Stimulated activated CD4-positive, alpha-beta T cell treated with anti-CD3 and anti-CD28 coated beads, TNF-alpha, amount 100 ng/mL, for 24 hours (primary cell): ENCODE measurements at places on chromosomes 7 and 10.

GRCh38 chr10:7383442-7383841 is 27.4 kb downstream of the SFMBT2 start:
- DNase-seq: no peak

GRCh38 chr7:67346126-67346525 is 349.5 kb downstream of the TYW1 start:
- no peak for DNase-seq

- DNase-seq: peak; percentile 37
Measured at GRCh38 chr7:35253710-35254495, at the start of gene TBX20. Gene TBX20, minus strand, starts transcription at chr7:35254100. Its CDS starts 480 bp downstream, at chr7:35253620.

- DNase-seq: no peak
Measured at GRCh38 chr7:99109108-99110051, 34.5 kb downstream of the SMURF1 start.

DNA sequence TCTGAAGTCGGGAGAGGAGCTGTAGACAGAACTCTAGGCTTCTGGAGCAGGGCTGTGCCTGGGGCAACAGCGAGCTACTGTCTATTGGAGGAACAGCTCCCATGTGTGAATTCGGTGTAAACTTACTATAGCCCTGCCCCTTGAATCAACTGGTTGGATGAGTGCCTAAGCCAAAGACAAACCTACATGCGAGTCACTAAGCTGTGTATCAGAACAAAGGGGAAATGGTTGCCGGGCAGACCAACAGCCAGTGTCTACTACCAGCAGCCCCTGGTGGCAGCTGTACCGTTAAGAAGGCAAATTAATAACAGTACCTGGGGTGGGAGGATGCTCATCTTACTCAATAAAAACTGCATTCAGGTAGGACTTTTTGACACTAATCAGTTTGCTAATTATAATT is 343.6 kb downstream of the ACTR3B start:
- no peak for DNase-seq

GRCh38 chr7:106071999-106072714 is 40.0 kb downstream of the SYPL1 start:
- no peak for DNase-seq

DNA sequence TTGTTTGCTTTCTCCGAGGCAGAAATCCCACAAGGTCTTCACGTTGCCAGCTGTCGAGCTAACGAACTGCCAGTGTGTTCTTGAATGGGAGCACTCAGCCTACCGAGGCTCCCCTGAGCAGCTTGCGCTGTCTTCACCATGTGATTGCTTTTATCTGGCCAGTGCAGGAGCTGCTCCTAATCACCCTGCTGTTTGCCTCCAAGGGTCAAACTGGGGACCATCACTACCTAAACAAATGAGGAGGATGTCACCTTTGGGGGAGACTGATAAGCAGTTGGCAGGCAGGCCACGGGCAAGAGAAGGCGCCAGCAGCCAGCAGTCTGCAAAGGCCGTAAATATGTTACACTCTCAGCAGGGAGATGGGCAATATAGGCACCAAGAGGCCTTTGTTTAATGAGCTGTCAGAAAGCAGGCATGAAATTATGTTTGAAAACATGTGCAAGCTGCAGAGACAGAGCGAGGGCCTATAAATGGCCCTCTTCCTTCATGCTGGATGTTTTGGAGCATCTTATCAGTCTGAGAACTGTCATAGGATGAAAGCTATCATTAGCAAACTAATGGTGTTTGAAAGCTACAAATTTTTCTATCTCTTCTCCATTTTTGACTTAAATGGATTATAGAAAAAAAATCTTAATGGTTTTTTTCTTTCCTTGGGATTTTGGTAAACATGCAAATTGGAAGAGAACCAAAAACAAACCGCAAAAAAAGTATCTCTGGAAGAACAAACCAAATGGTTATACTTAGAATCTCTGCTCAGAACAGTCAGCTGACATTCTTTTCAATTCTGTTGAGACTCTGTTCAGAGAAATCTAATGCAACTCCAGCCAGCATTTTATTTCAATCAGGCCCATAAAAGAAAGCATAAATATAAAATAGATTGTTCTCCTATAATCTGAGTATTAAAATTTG is 267.3 kb upstream of the NPVF start:
- DNase-seq: no peak
